Left colon (tissue), 2 donors: ENCODE measurements at places on chromosomes 4 and X. TPM values are rescaled to one million over a fixed set of nuclear protein-coding genes. Genes with fewer than 3 reads are reported as not detected.

Gene VCX3B
- not detected for total RNA-seq

Gene KLHL4
- total RNA-seq, result 0.34 TPM

Gene NRK
- total RNA-seq, result 0.34 TPM

Gene FGFBP1
- 39.8 TPM for total RNA-seq

Gene ACE2
- total RNA-seq, result 19.3 TPM

Gene CT55
- total RNA-seq, result not detected

- DNase-seq, result no peak
Measured at GRCh38 chr4:166335256-166335938, 462.4 kb downstream of the TLL1 start.

DNA sequence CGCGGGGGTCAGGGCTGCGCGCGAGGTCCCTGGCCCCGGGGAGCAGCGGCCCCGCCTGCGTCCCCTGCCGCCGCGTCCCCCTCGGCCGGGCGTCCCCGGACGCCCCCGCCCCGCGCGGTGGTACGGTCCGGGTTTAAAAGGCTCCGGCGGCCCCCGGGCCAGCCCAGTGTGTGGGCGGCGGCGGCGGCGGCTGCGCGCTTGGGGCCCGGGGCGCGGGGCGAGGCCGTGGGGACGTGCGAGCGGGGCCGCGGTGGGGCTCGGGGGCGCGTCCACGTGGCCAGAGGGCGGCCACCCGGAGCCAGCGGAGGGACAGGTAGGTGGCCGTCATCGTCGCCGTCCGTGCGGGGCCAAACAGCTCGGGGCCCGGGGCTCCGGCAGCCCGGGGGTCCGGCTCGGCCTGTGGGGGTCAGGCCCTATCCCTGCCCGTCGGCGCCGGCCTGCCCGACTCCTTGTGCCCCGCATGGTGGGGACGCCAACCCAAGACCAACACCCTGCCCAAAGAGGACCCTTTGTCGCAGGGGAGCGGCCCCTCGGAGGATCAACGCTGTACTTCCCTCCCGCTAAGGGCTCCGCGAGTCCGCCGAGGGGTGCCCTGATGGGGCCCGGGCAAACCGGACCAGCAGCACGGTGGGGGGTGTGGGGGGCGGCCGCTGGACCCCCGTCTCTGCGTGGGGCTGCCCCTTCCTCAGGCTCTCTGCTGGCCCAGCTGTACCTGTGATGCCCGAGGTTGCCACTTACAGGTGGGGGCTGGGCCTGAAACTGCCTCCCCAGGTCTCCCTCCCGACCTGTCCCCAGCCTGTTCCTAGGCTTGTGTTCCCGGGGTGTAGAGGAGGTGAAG, at the start of gene PLXNA3:
Gene PLXNA3 (plus strand): TSS at position 166 of the 838 bp plus-strand sequence. CDS start 1,903 bp downstream, outside the sequence.
- peak; percentile 64 for DNase-seq

DNA sequence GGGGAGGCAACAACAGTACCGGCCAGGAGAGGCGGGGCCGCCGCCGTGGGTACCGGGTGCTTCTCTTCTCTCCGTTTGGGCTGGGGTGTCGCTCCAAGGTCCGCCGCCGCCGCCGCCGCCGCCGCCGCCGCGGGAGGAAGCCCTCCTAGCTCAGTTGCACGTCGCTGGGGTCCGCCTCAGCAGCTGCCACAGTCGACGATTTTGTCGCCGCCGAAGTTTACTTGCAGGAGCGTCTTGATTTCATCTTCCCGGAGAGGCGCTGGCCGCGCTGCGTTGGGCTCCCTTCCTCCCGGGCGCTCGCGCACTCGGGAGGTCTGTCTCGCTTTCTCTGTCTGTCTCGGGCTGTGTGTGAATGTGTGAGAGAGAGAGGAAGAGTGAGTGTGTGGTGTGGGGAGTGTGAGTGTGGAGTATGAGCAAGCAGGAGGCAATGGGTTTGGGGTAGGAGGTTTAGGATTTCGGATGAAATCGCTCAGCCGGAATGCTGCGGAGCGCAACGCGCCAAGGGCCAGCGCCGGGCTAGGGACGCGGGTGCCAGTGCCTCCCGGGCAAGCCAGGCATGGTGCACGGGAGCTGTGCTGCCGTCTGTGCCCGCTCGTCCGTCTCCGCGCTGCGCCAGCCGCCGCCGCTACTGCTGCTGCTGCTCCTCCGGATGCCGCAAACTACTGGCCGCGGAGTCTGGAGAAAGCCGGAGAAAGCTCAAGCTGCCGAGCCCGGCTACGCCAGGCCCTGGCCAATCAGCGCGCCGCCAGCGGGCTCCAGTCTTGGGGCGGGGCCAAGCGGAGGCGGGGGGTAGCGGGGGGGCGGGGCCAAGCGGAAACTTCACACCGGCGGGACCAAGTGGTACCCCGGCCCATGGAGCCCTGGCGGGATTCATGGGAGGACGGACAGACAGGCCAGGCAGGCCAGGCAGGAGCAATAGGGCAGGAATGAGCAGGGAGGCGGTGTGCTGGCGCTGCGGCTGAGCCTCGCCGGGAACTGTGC, at the start of gene PCDH19:
Gene PCDH19 (minus strand): TSS at position 664 of the 981 bp plus-strand sequence. CDS start 1,676 bp downstream, outside the sequence.
- peak; percentile 41 for DNase-seq

GRCh38 chr4:165426823-165427222, 48.0 kb downstream of the CPE start:
- no peak for DNase-seq

DNA sequence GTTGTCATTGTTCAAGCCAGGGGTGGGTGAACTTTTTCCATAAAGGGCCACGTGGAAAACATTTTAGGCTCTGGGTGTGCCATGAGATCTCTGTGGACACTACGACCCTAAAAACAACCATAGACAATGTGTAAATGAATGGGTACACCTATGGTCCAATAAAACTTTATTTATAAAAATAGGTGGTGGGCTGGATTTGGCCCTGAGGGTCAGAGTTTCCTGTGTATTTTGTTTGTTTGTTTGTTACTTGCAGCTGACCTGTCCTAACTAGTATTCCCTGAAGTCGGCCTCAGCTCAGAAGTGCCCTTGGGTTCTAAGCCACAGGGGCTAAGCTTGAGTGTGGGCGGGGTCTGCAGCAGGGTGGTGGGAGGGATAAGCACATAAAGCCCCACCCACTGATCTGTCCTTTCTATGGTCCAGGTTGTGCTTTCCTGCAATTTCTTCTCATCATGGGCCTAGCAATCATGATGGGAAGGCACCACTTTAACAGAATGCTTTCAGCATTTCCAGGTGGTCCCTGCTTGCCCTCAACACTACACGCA, 17.2 kb upstream of the DRD5 start:
- DNase-seq, result no peak

DNA sequence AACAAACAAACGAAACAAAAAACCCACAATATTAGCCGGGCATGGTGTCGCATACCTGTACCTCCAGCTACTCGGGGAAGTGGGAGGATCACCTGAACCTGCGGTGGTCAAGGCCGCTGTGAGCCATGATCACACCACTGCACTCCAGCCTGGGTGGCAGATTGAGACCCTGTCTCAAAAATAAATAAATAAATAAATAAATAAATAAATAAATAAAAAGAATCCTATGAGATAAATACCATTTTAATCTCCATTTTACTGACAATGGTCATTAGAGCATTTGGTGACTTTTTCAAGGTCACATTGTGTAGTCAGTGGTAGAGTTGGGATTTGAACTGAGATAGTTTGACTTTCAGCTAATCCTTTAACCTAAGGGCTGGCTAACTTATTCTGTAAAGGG, 11.4 kb downstream of the TRPC5 start:
- DNase-seq, result no peak

GRCh38 chr4:3168029-3168428, 80.9 kb upstream of the MSANTD1 start:
- no peak for DNase-seq

- no peak for DNase-seq
Measured at GRCh38 chr4:36304138-36304681, 22.8 kb downstream of the DTHD1 start.

DNA sequence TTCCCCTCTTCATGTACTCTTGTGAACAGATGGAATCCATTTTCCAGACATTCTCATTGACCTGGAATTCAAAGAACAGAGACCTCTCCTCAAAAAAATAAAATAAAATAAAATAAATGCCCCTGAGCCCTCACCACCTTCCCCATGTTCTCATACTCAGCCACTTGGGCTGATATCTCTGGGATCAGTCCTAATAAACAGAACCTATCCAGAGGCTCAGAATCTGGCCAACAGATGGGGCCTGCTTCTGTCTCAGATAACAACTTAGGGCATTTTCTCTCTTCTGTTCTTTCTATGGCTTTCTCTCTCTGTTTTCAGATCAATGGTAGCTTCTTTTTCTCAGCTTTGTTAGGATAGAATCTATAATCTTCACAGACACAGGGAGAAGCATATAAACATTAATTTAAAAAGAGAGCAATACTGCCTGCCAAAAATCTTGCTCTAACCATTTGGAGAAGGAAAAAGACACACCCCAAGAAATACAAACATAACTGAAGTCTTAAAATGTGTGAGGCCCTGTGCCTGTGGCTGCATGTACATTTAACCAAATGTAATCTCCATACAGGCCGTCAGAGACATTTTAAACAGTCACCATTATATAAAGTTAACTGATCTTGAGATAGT, 907.1 kb downstream of the FAT4 start:
- DNase-seq, result no peak

DNA sequence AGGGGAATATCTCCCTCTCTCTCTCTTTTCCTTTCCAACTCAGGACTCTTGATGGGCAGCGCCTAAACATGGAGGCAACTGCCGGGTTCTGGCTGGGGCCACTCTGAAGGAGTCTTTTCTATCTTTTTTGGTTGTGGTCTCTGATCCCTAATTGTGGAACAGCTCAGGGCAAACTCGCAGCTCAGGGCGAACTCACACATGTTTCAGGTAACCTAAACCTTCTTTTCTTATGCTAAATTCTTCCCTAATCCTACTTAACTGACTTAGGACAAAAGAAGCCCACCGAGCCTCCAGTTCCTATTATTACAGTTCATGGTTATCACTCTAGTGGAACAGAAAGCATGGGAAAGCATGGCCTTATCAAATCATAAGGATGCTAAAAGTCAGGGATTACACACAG, 21.3 kb downstream of the ETDA start:
- no peak for DNase-seq

DNA sequence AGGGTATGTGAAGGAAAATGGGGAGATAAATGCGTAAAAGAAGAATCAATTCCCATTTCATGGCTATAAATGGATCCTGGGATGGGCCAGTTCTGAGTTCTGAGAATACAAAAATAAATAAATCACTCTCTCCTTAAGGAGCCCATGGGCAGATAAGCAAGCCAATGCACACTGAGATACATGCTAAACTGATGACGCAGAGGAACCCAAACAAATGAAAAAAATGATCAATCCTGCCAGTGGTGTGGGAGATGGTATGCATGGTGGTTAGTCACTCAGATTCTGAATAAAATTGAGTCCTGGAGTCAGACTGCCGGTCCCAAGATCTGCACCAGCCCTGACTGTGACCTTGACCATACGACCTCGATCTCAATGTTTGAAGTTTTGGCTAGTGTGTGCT, 59.7 kb downstream of the NEIL3 start:
- no peak for DNase-seq

DNA sequence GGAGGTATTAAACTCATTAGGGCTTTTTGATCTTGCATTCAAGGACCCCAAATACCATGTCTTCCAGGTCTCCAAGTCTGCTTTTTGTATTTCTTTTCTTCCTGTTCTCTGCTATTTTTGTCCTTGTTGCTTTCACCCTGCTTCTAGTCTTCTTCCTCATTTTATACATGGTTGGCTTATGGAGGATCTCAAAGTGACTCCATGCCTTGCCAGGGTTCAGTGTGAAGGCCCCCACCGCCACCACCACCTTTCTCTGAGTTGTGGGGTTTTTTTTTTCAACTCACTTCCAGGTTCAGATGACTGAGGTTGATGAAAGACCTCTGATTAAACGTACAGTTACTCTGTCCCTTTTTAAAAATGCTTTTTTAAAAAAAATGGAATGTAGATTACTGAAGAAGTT, 96.3 kb downstream of the MAML3 start:
- no peak for DNase-seq
